NCI-H2081 (cell line): ENCODE measurements at places on chromosomes 16 and 17.

GRCh38 chr17:42675348-42675964, 1.3 kb downstream of the PLEKHH3 start:
- peak; percentile 89 for DNase-seq

DNA sequence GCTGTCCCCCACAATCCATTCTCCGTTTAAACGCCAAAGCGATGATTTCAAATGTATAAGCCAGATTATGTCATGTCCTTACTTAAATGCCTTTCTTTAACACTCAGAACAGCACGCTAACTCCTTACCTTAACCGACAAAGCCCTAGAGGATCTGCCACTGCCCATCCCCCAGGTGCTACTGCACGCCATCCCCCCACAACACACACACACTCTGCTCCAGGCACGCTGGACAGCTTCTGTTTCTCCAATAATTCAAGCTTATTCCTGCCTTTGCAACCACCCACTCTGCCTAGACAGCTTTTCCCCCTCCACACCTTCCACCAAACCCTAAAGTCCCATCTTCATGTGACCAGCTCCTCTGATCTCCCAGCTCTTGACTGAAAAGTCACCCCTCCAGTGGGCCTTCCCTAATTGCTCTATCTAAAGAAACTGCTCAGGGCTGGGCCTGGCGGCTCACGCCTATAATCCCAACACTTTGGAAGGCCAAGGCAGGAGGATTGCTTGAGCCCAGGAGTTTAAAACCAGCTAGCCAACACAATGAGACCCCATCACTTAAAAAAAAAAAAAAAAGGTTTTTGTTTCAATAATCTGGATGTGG, 38.9 kb upstream of the RPL38 start:
- no peak for DNase-seq

DNA sequence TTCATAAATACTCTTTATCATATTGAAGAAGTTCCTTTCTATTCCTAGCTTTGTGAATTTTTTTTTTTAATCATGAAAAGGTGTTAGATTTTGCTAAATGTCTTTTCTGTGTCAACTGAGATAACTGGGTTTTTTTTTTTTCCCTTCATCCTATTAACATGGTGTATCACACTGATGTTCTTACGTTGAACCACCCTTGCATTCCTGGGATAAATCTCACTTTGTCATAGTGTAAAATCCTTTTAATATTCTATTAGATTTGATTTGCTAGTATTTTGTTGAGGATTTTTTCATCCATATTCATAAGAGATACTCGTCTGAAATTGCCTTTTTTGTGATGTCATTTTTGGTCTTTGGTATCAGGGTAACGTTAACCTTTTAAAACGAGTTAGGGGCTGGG, 49.2 kb downstream of the CHCT1 start:
- no peak for DNase-seq

DNA sequence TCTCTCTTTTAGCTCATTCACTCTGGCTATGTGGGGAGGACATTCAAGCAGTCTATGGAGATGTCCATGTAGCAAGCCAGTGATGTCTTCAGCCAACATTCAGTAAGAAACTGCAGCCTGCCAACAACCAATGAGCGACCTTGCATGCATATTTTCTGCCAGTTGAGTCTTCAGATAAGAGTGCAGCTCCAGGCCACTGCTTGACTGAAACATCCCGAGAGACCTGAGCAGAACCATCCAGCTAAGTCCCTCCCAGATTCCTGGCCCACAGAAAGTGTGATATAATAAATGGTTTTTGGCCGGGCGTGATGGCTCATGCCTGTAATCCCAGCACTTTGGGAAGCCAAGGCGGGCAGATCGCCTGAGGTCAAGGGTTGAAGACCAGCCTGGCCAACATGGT, 10.5 kb upstream of the C17orf58 start:
- no peak for DNase-seq

DNA sequence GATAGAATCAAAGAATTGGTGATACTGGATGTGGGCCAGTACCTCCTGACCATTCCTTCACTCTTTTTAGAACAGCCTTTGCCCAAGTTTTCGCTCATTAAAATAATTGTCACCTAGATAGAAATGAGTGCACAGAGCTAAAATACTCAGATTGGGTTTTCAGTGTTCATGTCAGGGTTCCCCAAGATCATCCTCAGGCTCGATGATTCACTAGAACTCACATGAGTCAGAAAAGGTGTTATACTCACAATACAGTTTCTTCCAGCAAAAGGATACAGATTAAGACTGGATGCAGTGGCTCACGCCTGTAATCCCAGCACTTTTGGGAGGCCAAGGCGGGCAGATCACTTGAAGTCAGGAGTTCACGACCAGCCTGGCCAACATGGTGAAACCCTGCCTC, 19.9 kb downstream of the ERCC4 start:
- DNase-seq = no peak

- DNase-seq = peak; percentile 34
Observed at GRCh38 chr16:20675488-20676267, 21.8 kb downstream of the ACSM1 start.

GRCh38 chr16:4293822-4294457, 21.1 kb upstream of the TFAP4 start:
- DNase-seq = peak; percentile 58

DNA sequence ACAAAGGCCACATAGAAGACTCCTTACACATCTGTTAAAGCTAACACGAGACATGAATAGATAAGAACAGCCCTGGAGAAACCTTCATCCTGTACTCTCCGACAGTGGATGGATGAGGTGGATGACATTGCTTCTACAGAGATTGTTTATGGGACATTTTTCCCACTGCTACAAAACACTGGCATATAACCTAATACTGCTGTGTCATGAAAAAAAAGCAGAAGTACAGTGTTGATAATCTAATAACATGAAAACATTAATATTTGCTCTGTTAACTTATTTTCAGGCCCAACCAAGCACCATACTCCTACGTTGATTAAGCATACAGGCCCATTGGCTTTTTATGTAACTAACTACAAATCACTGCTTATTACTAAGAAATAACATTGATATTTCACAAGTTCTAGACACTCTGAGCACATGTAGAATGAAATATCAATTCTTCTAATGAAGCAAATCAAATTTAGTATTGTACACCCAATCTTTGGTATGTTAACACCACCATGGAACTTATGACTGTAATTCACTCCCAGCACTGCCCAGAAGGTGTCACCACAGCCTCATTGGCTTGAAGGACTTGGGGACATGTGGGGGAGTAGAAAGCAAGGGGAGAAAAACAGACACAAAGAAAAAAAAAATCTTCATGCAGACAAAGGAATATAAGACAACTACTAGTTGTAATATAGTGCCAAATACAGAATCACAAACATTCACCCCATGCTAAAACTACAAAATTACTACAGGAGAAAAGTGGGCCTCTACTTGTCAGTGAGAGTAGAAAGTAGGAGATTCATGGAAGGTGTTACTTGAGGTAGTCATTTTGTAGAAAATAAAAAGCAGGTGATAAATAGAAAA, 330.0 kb upstream of the PMFBP1 start:
- peak; percentile 78 for DNase-seq

- peak; percentile 63 for DNase-seq
Observed at GRCh38 chr16:24670623-24671454, 58.6 kb upstream of the TNRC6A start.

DNA sequence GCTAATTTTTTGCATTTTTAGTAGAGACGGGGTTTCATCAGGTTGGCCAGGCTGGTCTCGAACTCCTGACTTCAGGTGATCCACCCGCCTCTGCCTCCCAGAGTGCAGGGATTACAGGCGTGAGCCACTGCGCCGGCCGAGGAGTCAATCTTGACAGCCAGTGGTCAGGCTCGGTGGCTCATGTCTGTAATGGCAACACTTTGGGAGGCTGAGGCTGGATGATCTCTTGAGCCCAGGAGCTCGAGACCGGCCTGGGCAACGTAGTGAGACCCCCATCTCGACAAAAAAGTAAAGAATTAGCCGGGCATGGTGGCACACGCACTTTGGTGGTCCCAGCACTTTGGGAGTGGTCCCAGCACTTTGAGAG, 608 bp upstream of the PGS1 start:
- DNase-seq = no peak

DNA sequence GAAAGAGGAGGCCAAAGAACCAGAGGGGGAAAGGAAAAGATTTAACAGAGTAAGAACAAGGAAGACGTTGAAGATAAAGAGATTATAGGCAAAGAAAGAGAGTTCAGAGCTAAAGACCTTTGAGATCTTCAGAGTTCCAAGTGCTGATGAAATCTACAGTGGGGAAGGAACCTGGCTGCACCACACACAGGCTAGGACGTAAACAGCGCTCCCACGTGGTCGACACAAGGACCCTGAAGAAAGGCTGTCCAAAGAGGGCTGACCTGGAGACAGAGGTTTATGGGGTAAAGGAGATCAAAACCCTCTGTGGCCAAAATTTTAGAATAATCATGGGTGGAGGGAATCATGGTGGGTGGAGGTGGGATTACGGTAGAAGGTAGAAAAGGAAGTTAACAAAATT, 121.6 kb downstream of the PMP22 start:
- DNase-seq = no peak

- DNase-seq = no peak
Observed at GRCh38 chr16:13767215-13767614, 152.7 kb upstream of the ERCC4 start.

- DNase-seq = no peak
Observed at GRCh38 chr16:59654455-59654854, 920.3 kb upstream of the GOT2 start.

GRCh38 chr17:13182854-13183253, 165.0 kb upstream of the ELAC2 start:
- peak; percentile 85 for DNase-seq

DNA sequence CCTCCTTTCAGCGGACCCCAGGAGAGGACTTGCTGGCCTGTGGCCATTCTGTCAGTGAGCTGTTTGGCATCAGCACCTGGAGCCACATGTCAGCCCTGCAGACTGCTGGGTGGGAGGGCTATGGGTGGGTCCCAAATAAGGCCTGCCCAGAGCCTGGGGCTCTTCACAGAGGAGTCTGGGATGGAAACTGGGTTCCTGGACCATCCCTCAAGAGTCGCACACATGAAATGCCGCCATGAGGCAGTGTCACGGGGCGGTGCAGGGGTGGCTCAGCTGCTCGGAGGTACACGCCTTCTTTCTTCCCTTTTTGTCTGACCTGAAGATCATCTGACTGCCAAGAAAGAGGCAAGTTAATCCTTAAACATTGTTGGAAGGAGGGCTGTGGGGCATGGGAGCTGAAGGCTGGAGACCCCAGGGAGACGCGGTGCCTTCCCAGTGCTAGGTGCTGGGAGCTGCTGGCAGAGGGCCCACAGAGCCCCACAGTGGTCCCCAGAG, 14.8 kb downstream of the MPRIP start:
- DNase-seq = no peak

GRCh38 chr17:79788989-79789942, 7.6 kb downstream of the CBX8 start:
- DNase-seq = no peak

- DNase-seq = no peak
Observed at GRCh38 chr16:9489835-9490467, 398.5 kb downstream of the HAPSTR1 start.

- DNase-seq = no peak
Observed at GRCh38 chr17:4249452-4250029, 14.2 kb downstream of the ANKFY1 start.

DNA sequence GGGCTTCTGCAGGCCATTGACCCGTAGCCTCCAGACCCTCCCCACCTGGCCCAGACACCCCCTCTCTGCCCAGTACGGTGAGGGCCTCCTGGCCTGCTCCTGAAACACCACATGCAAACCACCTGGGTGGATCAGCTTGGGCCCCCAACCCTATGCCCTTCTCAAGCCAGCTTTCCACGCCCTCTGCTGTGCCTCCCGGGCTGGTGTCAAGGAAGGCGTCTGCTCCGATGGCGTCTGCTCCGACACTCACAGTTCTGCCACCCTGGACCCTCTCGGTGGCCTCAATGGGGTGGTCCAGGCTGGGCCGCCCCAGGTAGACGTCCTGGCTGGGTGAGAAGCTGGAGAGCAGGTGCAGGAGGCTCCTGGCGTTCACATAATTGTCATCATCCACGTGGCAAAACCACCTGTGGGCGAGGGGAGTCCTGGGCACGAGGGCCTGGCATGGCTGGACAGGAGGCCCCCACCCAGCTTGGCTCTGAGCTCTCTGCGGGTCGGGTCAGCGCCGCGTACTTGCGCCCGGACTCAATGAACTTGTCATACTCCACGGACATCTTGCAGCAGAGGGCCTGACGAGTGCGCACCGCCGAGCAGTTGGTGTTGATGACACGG, 1.4 kb downstream of the RFNG start:
- no peak for DNase-seq

DNA sequence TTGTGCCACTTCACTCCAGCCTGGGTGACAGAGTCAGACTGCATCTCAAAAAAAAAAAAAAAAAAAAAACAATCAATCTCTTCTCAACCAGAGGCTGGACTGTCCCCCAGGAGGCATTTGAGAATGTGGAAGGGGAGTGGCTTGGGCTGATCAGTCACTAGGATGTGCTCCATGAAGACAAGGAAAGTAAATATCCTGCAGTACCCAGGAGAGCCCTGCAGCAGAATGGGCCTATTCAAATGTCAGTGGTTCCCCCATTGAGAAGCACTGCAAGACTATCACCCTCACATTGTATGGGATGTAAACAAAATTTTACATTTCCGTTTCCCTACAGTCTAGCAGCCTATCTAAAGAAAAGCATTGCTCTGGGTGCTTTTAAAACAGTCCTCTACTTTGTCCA, 70.3 kb downstream of the DNAH9 start:
- DNase-seq = no peak

- DNase-seq = peak; percentile 74
Observed at GRCh38 chr17:78421534-78422266, 43.3 kb downstream of the PGS1 start.

- no peak for DNase-seq
Observed at GRCh38 chr17:74520016-74520434, 11.2 kb downstream of the CD300LB start.

DNA sequence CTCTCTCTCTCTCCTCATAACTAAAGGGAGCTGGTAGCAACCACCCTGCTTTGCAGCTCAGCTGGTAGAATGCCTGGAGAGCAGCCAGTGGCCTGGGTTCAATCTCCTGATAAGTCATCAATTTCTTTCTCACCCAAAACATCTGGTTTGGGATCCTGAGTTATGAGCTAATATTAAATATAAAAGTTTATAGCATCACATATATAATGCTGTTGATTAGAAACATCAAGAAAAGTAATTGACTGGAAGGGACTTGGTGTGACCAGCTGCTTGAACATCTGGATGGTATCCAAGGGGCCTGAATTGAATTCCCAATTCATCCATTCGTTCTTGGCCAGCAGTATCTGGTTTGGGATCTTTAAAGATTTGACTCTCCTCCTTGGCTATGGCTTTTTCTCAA, 12.2 kb upstream of the ELAC2 start:
- DNase-seq = no peak
